ENCODE measurements at places on chromosomes 1 and 21. TPM values are rescaled to one million over a fixed set of nuclear protein-coding genes. Genes with fewer than 3 reads are reported as not detected.

CAPN2 gene
- 138 TPM for total RNA-seq

TSPEAR gene
- under 0.01 TPM for total RNA-seq

SH2D5 gene
- total RNA-seq, result 0.20 TPM

SETSIP gene
- under 0.01 TPM for total RNA-seq

CNKSR1 gene
- not detected for total RNA-seq

WDR64 gene
- not detected for total RNA-seq

MPZL1 gene
- total RNA-seq, result 85.1 TPM

PYHIN1 gene
- total RNA-seq, result not detected

CFAP141 gene
- not detected for total RNA-seq

ADAMTSL4 gene
- total RNA-seq, result 0.22 TPM

CYP4B1 gene
- total RNA-seq, result not detected

MFSD2A gene
- 0.44 TPM for total RNA-seq

DCDC2B gene
- not detected for total RNA-seq
